ENCODE measurements at places on chromosomes 5 and 9.

- peak; percentile 45 for DNase-seq
Observed at GRCh38 chr9:106922026-106922425, 59.1 kb downstream of the ZNF462 start.

DNA sequence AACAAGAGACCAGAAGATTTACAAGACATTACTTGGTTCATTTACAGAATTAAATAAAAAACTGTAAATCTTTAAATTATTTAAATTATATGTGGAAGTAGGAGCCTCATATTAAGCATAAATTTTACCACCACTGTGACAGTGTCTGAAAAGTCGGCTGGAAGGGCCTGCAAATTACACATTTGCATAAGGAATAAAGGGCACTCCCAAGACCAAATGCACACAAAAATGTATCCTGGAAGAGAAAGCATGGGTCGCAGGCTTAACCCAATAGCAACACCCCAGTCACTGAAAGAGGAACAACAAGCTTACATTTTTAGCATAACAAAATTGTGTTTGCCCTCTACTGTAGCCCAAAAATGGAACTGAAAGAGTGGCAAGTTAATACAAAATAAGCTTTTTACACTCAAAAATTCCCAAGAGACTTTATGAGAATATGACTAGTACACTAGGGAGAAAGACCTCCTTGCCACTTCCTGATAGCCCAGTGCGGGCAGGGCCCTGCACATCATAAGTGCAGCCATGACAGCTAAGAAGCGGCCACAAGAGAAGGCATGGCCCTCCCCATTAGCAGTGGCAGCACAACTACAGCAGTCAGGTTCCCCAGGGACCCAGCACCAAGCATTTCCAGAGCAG lies 482.0 kb downstream of the DTWD2 start:
- DNase-seq, result no peak

GRCh38 chr5:123207852-123208251 lies 118.8 kb downstream of the PRDM6 start:
- DNase-seq, result no peak

GRCh38 chr5:179550511-179551342 lies at the start of gene RUFY1:
Gene RUFY1, plus strand, starts transcription at chr5:179550554. Its CDS starts 16 bp downstream, at chr5:179550570.
- peak; percentile 81 for DNase-seq

GRCh38 chr5:88092358-88092757 lies 176.3 kb downstream of the TMEM161B start:
- no peak for DNase-seq

DNA sequence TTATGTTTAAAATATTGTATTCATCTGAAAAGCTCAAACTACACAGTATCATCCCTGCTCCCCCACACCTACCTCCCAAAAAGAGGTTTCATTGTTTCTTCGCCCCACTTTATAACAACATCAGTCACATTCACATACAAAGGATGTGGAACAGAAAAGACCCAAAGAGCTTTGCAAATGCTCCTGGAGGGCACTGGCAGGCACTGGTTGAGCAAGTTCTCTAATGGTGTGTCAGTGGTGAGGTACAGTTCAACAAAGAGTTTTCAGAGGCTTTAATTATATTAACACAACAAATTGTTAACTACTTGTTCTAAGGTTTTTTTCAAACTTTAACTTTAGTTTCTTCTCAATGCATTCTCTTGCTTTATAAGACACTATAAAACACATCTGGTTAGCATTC lies 54.1 kb upstream of the ECM2 start:
- no peak for DNase-seq

All from astrocyte of the spinal cord (primary cell).